ENCODE measurements at places on chromosomes 7 and 10.

DNA sequence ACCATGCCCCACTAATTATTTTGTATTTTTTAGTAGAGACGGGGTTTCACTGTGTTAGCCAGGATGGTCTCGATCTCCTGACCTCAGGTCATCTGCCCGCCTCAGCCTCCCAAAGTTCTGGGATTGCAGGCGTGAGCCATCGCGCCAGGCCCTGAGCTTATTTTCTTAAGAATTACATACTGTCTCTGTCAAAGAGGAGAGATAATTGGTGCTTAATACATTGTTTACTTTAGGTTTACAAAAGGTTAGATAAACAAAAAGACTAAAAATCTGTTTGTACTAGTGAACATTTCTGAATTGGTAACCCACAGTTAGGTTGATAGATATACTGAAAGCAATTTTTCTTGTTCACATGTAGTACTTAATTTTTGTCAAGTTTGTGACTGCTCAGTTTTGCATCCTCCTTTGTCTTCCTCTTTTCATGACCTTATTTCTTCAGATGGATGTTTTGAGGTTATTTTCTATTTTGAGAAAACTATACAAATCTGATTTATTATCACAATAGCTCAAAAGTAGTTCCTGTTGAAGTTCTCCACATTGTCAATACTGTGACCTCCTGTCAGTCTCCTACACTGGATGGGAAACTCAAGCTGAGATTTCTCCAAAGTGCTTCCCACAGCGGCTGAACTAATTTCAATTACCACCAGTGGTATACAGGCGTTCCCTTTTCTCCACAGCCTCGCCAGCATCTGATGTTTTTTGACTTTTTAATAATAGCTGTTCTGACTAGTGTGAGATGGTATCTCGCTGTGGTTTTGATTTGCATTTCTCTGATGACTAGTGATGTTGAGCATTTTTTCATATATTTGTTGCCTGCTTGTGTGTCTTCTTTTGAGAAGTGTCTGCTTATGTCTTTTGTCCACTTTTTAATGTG lies 22.5 kb downstream of the HHEX start:
- no peak for DNase-seq

GRCh38 chr10:66209025-66209424 lies 716.8 kb upstream of the LRRTM3 start:
- no peak for DNase-seq

DNA sequence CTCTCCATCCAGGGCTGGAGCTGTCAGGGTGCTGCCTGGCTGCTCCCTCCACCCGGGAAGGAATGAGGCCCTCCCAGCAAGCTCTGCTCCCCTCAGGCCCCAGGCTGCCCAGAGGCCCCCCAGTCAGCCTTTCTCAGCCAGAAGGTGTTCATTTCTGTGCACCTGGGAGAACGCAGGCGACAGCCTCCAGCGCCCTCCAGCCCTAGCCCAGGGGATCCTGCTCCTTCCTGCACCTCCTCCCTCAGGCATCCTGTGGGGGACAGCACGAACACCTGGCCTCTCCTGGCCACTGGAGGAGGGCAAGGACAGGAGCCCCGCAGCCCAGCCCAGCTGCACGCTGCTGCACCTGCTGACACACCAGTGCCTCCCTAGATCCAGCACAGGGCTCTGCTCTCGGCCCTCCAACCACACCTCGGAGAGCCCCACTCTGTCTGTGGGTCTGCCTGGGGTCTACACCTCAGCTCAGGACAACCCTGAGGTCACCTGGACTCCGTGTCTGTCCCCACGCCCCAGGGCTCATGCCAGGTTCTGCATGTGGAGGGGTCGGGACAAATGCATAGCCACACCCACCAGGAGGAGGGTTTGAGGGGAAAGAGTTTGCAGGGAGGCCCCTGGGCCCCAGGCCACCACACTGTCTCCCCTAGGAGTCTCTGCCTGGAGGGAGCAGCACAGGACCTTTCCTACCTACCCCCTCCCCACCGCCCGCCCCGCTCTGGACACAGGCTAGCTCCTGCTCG lies 7.4 kb upstream of the PWWP2B start:
- DNase-seq = no peak

GRCh38 chr7:3304131-3304530 lies 3.1 kb downstream of the SDK1 start:
- no peak for DNase-seq

Measured in CD4-positive, alpha-beta T cell treated with Interleukin-2 at 100 ng/mL for 4 hours (primary cell).